ENCODE measurements at places on chromosomes 1 and 21.

DNA sequence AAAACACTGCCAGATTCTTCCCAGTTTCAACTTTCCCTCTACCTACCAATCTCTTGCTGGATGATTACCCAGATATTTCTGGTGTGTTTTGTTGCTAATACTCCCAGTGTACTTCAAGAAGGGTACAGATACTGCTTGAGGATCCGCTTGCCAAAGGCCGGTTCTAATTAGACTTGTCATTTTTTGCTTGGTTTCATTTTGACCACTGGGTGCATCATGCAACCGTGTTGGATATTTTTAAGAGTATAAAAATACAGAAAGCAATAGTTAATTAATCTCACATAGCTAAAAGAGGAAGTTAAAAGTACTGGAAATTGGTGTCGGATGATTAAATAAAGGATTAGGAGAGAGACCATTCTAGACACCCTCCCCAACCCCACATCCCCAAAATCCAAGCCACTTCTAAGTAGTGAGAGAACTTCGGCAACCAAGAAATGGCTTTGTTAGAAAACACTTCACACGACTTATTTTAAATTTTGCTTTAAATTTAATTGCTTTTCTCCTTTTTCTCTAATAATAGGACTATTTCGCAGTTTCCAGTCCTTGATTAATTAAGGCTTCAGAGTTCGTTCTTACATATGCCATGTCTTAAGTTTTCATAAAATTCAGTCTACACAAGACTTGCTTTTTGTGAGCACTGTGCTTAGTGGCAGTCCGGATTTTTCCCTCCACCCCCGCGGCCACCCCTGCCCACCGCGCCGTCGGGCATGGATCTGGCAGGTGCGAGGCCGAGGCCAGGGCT, 2.5 kb upstream of the CDKN2C start:
- no peak for DNase-seq

DNA sequence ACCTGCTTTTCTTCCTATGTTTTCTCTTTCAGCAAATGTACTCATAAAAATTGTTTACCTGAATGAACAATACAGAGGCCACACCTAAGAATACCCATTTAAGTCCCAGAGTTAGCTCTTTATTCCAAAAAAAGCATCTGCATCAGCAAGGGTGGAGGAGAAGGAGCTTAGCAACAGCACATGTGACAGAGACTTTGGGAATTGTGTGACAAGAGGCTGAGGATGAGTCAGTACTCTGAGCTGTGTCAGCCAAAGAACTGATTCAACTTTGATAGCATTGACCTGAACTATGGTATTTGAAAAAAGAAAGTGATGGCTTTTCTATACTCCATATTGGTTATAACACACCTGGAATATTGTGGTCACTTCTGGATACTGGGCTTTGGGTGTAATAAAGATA, 162.7 kb downstream of the ZNF648 start:
- no peak for DNase-seq

DNA sequence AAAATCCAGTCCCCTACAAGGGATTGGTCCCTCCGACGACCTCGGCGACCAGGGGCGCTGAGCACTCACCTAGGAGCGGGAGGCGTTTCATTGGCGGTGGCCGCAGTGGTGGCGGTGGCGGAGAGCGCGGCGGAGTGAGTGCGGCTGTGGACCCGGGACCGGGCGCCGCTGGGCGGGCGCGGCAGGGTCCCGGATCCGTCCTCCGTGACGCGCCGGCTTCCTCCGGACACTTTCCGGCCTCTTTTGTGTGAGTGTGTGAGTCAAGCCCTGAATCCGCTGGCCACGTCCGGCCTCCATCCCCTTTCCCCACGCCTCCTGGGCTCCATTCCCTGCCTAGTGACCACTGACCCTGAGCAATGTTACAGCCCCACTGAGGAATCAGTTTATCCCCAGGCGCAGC, at the start of gene ADGRL4:
TSS of gene ADGRL4 (minus strand) at position 167 of the 400 bp plus-strand sequence. CDS start at position 91, 76 bp downstream.
- no peak for DNase-seq

GRCh38 chr1:53321776-53322602, 5.9 kb downstream of the LRP8 start:
- DNase-seq: no peak

DNA sequence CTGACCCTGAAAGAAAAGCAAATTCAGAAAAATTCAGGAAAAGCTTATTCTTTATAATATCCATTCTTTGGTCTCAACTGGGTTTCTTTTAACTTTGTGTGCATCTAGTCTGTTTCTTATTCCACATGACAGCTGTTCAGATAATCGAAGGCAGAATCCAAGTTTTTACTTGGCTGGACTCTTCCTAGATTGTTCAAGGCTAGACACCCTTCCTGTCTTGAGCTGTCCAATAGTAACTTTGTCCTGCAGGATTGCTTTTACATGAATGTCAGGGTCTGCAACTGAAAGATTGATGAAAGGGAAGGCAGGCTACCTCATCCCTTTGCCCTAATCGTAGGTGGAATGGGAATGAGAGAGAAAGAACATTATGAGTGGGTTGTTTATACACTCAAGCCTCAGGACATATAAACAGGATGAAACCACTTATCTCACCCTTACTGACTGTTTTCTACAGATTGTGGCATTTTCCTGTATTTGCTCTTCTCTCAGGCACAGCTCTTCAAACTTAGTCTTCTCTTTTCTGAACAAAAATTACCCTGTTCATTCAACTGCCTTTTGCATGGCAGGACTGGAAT, 76.9 kb downstream of the LEPR start:
- DNase-seq: no peak

Data from cortex of kidney (tissue), 1 donor.